ENCODE measurements at places on chromosomes 6 and 20.

DNA sequence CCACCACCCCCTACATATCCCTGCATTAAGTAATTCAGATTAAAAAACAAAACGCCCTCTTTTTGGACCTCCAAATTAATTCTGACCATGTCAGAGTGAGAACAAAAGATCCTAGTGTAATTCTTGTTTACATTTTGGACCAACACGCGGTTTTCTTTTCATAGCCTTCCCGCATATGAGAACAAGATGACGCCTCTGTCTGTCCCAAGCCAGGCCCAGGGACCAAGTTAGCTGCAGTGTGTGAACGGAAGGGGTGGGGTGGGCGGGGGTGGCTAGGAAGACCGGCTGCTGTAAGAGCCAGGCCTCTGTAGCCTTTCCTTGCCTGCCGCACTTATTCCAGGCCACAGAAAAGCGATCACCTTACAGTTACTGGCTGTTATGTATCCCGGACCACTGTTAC is 68.0 kb downstream of the PLCG1 start:
- DNase-seq, result no peak

DNA sequence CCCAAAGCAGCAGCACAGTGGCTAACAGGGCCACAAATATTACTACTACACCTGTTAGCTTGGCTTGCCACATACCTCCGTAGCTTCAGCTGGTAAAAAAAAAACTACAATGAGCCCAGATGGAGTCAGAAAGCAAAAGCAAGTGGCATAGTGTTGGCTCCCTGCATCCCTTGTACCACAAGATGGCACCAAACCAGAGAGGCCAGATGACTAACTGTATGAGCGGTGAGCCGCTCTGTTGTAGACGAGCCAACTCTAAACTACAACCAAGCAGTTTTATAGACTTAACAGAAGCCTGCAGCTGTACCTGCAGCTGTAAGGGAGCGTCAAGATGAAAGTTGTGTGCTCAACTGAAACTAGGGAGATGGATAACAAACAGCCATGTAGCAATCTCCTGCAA is 84.5 kb upstream of the MCHR2 start:
- peak; percentile 15 for DNase-seq

DNA sequence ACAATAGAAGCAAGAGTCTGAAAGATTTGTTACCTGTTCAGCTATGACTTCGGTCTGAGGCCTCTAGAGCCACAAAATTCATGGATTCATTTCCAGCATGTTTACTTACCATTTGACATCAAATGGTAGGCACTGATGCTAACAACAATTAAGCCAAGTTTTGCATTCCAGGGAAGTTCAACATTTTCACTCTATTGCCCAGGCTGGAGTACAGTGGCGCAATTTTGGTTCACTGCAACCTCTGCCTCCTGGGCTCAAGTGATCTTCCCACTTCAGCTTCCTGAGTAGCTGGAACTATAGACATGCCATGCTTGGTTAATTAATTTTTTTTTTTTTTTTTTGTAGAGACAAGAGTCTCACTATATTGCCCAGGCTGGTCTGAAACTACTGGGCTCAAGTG is 114.1 kb upstream of the SGK1 start:
- DNase-seq, result no peak

GRCh38 chr6:162219266-162219665 is 508.3 kb downstream of the PRKN start:
- no peak for DNase-seq

- DNase-seq, result no peak
Measured at GRCh38 chr20:48684501-48685041, 143.2 kb downstream of the PREX1 start.

DNA sequence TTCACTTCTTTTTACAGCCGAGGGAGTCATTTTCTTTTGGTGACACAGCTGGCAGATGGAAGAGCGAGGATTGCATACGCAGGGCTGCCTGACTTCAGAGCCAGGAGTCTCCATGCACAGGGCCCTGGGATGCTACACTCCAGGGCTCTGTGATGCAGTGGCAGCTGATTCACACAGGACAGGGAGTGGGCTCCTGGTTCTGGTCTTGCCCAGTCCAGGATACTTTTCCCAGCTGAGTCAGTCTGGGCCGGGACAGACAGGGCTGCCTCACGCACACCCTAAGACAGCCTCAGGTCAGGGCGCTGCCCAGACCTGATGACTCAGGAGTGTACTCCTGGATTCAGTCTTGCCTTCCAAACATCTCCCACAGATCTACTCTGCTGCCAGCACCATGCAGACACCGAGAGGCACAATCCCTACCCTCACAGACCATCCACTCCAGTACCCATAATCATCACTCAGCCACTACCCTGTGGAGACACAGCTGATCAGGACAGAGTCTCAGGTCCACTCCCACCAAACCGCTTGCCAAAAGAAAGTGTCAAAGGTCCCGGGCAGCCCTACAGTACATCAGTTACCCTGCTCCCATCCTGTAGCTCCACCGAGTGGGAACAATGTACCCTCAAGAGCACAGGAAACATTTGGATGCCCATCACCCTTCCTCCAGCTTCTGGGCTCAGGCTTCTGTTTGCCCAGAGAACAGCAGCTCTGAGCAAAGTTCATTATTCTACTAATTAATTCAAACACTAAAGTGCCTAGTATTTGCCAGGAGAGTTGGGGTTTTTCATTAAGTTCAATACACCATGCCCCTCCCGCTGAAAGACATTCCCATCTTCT is 11.5 kb downstream of the SDC4 start:
- DNase-seq, result peak; percentile 77

DNA sequence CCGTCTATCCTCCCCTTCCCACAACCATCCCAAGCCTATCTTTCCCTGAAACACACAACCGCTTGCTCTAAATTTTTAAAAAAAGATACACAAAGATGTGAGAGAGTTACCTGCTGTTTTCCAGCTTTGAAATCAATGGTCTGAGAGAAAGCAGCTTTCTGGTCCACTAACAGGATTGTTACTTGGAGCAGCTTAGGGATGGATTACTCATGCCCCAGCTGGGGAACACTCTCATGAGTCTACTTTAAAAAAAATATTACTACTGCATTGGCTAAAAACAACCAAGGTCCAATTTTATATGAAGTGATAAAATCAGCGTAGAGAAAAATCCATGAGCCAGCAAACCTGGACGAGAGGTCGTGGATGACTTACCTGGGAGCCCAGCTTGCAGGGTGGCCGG is 29.6 kb upstream of the FOXC1 start:
- DNase-seq, result peak; percentile 47

DNA sequence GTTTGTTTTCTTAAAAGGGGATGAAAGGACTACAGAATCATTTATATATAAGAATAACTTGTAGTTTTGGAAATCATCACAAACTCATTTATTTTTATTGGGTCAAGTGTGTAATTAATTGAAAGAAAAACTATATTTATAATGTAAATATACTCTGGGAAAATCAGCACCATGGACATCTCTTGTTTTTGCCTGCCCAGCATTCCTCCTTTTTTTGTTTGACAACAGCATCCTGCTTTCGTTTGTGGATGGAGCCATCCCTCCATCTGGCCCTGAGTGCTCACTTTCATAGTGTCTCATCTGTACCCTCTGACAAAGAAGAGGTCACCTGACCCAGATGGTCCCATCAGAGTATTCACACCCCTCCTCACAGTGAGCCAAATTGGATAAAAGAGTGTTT is 308.2 kb upstream of the HTR1E start:
- no peak for DNase-seq

GRCh38 chr20:50995506-50995905 is 27.4 kb downstream of the KCNG1 start:
- peak; percentile 45 for DNase-seq

- no peak for DNase-seq
Measured at GRCh38 chr6:83633149-83633548, 75.8 kb downstream of the SNAP91 start.

GRCh38 chr6:169271877-169272216 is 18.2 kb upstream of the THBS2 start:
- DNase-seq, result no peak

GRCh38 chr6:127547215-127547614 is 28.1 kb upstream of the MTCL3 start:
- DNase-seq, result peak; percentile 10

DNA sequence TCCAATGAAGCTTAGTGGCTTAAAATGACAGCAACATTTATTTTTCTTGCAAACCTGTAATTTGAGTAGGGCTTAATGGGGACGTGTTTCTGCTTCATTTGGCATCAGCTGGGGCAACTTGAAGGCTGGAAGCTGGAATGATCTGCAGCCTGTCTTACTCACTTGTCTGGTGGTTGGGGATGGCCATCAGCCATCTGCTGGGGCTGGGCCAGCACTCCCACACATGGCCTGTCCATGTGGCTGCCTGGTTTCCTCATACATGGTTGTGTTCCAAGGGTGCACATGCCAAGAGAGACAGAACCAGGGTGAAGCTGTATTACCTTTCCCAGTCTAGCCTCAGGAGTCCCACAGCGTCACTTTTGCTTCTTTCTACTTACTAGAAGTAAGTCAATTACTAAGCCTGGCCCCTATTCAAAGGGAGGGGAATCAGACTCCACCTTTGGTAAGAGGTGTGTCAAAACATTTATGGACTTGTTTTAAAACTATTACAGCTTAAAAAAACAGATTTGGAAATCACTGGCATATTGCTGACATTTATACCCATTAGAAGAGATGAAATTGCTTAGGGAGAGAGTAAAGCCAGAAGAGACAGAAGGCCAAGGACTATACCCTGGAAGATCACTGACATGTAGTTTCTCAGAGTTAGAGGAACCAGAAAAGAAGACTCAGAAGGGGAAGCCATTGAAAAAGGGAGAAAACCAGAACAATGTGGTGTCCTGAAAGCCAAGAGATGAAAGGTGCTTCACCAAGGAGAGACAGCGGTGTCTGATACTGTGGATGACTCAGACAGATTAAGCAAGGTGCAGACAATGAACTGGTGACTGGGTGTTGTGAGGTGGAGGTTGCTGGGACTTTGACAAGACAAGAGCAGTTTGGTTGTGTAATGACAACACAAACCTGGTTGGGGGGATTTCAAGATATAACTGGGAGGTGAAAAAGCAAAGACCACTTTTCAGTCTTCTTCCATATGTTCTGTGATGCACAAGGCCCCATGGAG is 345.2 kb downstream of the GJA1 start:
- peak; percentile 79 for DNase-seq

GRCh38 chr6:56484669-56485068 is 158.0 kb downstream of the DST start:
- DNase-seq, result no peak

- DNase-seq, result no peak
Measured at GRCh38 chr6:132062626-132063025, 111.5 kb upstream of the CCN2 start.

DNA sequence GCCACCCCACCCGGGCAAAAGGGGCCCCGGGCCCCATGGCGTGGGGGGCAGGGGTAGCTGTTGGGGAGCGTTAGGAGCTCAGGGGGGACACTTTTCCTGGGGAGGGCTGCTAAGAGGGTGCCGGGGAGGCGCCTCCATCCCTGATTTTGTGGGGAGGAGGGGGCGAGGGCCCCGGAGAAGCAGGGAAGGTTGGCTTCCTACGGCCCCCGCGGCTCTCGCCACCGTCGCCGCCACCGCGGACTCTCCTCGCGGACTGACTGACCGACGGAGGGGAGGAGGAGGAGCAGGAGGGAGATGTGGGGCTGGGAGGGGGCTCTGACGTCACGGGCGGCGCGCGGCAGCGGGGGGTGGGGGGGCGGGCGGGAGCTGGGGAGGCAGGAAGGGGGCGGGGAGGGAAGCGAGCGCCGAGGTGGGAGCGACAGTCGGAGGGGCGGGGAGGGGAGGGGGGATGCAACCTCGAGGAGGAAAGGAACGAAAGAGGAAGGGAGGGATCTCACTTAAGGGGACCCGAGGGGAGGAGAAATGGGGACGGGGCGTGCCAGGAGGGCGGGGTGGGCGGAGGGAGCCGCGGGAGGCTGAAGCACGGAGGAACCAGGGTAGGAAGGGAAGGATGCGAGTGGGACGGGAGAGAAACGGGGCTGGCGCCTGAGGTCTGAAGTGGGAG is 5.1 kb downstream of the GABBR1 start:
- DNase-seq, result peak; percentile 93

GRCh38 chr6:88499845-88500699 is 333.9 kb upstream of the CNR1 start:
- DNase-seq, result no peak

GRCh38 chr6:97459986-97460385 is 177.0 kb upstream of the MMS22L start:
- DNase-seq, result no peak

- DNase-seq, result no peak
Measured at GRCh38 chr6:25175681-25176080, 103.5 kb upstream of the CARMIL1 start.

DNA sequence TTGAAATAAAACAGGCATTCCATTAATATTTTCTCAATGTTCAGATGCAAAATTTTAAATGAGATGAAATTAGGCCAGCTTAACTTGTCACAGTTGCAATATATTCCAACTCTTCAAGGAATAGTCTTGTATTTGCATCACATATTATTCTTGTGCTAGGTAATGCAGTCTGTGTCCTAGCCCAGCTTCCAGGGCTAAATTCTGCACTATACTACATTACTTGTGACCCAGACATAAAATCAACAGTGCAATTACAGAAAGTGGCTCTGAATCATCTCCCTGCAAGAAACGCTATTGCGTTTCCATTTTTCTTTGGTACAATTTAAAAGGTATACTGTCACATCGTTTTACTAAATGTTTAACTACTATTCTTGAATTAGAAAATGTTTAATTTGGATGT is 399.2 kb downstream of the TENT5A start:
- no peak for DNase-seq

DNA sequence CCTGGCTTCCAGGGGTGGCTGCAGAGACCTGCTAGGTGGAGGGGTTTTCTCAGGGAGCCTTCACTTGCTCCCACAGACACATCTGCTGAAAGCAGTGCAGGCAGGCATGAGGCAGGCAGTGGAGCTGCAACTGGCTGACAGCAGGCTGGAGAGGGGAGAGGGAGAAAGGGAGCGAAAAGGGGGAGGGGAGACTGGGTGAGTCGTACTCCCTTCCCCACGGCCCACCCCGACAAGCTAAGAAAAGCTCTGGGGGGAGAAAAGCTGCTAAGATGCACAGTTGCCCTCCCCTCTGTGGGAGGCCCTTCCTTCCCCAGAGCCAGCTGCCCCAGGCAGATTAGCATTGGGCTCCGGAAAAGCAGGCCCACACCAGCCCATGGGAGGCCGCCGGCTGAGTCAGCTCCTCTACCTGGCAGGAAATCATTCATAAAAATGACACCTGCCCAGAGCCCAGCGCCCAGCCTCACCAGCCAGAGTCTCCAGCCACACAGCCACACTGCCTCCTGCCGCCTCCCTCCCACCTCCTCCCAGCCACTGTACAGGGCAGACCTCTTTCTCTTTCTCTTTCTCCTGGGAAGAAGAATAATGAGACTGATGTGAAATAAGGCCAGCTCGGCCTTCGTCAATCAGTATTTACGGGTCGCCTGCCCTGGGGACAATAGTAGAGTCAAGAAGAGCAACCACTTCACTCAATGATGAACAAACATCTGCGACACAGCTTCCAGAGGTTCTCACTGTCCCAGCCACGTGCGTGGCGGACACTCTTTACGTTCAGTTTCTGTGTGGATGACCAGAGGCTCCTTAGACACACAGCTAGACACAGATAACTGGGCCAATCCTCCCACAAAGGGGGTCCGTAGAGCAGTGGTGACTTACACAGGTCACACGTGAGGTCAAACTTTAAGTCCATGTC is 7.7 kb upstream of the C20orf203 start:
- DNase-seq, result no peak

All from AG08396 (cell line).